HFFc6 (cell line): ENCODE measurements at places on chromosomes 6 and 20.

DNA sequence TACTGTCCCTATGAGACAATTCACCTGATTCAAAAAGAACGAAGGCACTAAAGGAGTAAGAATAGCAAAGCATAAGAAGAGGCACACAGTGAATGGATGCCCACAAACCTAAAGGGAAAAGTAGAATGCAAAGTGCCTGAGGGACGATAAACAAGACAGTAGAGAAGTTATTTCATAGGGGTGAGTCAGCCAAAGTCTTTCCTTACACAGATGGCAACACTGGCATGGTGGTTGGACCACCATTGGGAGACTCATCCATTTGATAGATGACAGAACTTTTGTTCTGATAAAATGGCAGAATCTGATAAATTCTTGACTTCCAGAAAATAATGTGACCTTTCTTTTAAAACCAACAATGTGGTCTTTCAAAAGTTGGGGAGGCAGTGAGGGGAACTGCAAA lies 148.1 kb upstream of the HDAC2 start:
- DNase-seq = no peak

DNA sequence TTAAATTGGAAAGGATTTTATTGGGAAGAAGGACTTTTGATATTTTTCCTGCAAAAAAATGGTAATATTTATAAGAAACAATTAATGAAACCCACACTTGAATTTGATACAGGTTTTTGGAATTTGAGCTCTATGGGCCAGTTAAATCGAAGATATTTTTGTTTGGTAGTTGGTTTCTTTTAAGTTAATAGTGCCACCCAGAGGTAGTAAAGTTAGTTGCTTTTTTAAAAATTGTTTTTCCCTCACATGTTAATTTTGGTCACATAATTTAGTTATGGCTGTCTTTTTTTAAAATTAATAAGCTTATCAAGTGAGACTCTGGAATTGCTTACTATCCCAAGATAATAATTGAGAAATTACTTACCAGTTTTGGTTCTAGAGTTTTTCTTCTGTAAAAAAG lies 7.1 kb downstream of the PRIM2 start:
- DNase-seq = no peak

GRCh38 chr6:164720-165119 lies 127.6 kb upstream of the DUSP22 start:
- DNase-seq = no peak

DNA sequence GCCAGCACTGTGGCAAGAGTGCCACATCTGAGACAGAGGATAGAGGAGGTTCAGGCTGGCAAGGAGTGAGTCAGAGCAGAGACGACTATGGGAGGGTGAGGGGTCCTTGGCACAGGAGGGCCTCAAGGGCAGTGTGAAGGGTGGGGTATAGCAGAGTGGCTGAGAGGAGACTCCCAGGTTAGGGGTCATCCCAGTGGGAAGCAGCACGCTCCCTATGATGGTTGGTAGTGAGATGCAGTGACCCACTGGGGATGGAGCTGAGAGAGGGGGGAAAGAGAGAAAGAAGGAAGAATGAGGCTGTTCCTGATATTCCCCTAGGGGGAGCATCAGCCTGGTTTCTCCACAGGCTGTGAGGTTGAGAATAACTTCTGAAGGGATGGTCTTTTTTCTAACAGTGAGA lies 97.3 kb downstream of the INSM1 start:
- no peak for DNase-seq

DNA sequence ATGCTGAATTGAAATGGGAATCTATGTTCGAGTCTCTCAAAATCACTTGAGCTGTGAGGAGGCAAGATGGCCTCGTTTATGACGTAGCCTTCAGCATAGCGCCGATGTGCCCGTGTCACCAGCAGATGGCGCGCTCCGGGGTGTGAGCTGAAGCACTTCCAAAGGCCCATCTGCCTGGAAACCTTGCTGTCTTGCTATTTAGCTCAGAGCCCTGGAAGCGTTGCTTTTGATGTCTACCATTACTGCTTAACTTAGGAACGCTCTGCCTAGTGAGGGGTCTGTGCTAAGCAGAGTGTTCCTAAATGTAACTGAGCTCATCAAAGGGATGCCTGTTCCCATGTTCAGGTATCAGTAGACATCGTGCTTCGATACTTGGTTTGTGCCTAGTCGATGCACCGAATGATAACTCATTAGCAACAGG lies 67.7 kb downstream of the SYCP2L start:
- DNase-seq = peak; percentile 72

- no peak for DNase-seq
Observed at GRCh38 chr6:157430834-157431233, 49.8 kb downstream of the ZDHHC14 start.

DNA sequence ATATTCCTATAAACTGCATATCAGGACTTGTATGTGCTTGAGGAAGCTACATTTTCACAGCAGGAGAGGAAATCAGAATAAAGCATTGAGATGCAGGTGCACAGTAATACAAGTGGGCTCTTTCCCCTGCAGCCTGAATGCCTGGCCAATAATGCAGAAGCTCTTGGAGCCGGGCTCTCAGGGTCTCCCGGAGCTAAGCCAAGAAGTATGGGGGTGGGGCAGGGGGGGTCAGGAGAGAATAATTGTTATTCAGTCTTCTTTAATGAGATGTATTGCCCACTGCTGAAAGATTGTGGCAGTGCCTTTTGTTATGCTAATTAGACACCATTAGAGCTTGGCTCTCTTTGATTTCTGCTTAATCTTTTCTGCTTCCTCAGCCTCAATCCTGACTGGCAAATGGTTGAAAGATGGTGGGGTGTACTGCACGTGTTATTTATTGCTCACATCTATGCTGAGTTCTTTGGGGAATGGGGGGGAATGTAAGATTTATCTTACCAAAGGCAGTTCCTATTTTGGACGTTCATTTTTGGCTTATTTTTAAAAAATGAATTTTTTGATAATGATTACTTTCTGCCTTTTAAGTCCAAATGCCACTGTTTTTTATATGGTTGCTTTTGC lies 407.6 kb upstream of the SOX4 start:
- DNase-seq = no peak

DNA sequence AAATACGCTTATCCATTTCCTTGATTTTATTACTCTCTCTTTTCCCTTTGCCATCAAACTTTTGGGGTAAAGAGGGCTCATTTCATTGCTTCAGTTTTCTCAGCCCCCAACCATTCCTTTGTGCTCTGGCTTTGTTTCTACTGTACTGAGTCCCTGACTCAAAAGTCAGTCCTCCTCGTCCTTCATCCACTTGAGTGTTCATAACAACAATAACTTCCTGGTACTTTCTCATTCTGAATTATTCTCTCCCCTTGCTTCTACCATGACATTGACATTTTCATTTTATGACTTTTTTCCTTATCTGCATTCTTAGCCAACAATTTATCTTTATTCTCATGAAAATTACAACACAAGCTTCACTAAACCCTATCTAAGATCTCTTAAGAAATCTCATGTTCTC lies 911 bp downstream of the ENPP3 start:
- DNase-seq = no peak

DNA sequence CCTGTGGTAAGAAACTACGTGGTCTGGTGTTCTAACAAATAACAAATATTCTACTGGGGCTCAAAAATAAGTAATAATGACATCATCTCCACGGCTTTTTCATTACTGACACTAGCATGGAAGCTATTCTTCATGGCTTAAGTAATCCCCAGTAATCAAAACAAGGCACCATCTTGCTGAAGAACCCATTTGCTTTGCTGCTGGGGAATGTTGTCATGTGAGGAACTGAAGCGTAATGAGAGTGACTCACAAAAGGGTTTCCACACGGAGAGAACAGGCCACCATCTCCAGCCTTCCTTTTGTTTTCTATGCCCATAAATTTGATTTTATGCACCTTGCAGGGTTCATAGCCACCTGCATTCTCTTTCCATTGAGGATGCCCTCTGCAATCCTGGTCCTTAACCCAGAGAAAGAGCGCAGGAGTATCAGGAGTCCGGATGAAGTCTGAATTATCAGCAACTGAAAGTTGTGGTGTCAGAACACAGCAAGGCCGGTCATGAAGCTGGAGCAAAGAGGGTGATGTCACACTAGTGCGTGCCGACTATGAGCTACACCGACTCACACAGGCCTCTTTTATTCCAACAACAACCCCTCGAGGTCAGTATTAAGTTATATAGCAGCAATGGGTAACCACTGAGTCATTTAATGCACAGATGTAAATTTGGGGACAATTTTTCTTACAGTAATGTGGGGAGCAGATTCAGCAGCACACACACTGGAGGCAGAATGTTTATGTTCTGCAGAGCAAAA lies 173.7 kb upstream of the SSTR4 start:
- no peak for DNase-seq

- no peak for DNase-seq
Observed at GRCh38 chr6:154276810-154277628, 79.6 kb downstream of the IPCEF1 start.

DNA sequence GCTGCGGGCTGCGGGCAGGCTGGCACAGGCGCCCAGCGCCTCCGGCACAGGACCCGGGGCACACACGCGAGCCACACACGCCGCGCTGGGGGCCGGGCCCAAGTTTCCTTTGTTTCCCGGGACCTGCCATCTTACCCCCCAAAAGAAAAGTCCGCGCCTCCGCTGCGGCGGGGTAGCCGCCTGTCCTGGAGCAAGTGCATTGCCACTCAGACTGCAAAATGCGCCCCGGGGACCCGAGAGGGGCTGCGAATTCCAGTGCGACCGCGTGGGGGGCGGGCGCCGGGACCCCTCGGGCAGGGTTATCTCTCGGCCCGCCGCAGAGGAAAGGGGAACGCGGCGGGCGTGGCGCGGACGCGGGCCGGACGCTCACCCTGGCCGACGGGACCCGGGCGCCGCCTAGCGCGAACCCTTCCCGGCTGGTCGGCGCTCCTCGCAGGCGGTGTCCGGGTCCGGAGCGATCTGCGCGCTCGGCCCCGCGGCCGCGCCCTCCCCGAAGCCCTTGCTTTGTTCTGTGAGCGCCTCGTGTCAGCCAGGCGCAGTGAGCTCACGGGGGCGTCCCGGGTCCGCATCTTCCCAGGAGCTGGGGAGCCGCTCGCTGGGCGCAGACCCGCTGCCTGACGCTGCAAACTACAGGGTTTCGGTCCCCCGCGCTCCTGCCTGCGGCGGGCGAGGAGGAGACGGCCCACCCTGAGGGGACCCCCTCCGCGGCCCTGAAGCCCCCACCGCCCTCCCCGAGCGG lies 639 bp upstream of the CD24 start:
- DNase-seq = no peak

DNA sequence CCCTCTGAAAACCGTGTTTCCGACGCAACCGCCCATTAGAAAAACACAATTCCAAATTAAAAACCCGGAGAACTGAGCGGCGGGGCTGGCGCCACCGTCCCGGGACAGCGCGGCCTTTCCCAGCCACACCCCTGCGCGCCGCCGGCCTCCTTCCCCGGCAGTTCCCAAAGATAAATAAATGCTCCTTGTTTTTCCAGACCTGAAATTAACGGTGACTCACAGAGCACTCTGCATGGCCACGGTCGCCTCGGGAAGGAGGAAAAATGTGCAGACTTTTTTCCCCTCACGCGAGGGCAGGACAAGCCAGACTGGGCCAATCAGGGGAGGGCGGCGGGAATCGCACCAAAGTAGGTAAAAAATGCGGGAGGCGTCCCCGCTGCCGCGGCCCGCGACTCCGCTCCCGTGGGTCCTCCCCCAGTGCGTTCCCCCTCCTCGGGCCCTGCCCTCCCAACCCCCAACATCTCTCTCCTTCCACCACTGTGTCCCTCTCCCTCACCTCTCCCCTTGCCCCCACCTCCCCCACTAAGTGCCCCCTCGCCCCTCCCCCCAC lies 828 bp upstream of the DSTN start:
- DNase-seq = peak; percentile 99

DNA sequence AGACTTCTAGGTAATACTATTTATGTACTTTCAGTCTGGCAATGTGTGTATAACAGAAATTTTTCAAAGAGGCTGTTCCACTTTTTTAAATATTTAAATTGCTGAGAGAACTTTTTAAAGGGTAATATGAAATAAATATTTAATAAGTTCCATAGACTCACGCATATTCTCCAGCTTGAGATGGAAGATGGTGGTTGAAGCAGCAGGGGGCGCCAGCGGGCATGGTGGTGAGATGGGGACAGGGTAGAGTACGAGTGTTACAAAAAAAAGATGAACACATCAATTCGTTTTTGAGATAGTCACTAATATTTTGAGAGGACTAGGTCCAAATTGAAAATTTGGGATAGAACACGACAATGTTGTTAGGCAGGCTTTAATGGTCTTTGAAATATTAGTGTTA lies 68.4 kb downstream of the RSPO3 start:
- no peak for DNase-seq

GRCh38 chr6:87350516-87350915 lies 5.9 kb downstream of the C6orf163 start:
- DNase-seq = no peak

DNA sequence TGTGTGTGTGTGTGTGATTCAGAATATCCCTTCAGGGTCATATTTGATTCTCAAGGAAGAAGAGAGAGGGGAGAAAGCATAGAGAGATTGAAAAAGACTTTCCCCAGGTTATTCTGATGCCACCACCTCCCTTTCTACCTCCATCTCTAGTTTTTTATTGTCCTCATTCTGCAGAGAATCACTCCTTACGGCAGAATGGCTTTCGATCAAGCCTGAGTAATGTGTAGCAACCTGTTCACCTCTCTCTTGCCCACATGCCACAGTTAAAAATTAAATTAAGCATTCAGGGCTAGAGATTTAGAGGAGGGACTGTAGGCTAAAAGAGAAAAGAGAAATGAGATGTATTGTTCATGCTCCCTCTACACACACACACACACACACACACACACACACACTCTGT lies 18.1 kb downstream of the KLHL32 start:
- DNase-seq = no peak

DNA sequence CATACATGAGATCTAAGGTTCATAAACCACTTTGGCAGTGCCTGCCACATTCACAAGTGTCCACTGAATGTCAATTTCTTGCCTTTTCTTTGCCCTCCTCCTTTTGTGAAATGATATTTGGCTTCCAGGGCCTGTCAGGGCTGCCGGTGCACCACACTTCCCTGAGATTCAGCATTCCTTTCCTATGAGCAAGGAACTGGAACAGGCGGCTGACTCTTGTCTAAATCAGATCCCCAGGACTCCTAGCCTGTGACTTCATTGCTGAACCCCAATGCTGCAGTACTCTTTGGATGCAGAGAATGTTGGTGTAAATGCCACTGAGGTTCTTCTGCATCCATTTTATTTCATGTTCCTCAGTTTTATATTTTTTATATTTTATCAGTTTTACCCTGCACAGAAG lies 172.2 kb downstream of the ARID1B start:
- DNase-seq = peak; percentile 80

DNA sequence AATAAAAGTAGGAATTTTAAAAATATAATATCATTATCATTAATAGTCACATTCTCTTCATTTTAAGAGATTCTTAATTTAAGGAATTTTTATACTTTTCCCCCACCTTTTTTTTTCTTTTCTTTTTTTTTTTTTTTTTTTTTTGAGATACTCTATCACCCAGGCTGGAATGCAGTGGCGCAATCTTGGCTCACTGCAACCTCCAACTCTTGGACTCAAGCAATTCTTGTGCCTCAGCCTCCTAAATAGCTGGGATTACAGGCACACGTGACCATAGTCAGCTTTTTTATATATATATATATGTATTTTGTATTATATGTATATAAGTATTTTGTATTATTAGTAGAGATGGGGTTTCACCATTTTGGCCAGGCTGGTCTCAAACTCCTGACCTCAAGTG lies 457.7 kb downstream of the CDKAL1 start:
- no peak for DNase-seq
